ENCODE measurements at places on chromosomes 6 and 20.

DNA sequence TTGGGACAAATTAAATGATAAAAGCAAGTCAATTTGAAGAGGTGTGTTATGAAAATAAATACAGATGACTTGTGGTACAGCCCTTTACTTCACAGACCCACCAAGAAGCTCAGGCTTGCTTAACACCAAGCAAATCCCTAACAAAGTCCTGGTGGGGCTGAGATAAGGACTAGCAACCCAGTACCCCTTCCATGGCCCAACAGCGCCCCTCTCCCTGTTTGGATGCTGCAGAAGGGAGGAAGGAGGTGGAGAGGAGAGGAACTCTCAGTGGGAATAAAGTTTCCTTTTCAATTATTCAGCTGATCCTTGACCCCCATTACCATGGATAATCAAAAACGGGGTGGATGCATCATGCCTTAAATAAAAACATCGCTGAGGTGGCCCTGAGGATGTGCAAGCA is 4.5 kb upstream of the ZNF831 start:
- DNase-seq, result no peak

GRCh38 chr6:140018588-140018987 is 644.1 kb upstream of the CITED2 start:
- no peak for DNase-seq

DNA sequence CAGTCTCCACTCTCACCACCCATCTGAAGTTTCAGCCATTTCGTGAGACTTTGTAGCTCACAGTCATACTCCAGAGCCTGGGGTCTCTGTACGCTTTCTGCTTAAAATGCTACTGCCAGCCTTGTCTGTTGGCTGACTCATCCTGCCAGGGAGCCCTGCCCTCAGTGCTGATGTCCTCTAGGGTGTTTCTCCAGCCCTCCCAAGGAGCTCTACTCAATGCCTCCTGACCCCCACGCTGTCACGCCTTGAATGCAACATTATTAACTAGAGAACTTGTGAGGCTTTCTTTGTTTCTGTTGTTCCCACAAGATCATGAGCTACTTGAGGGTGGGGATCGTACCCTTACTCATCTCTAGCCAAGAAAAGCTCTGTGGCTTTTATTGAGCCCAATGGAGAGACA is 20.1 kb downstream of the KIF16B start:
- no peak for DNase-seq

GRCh38 chr20:34979366-34980153 is 23.9 kb downstream of the MYH7B start:
- no peak for DNase-seq

DNA sequence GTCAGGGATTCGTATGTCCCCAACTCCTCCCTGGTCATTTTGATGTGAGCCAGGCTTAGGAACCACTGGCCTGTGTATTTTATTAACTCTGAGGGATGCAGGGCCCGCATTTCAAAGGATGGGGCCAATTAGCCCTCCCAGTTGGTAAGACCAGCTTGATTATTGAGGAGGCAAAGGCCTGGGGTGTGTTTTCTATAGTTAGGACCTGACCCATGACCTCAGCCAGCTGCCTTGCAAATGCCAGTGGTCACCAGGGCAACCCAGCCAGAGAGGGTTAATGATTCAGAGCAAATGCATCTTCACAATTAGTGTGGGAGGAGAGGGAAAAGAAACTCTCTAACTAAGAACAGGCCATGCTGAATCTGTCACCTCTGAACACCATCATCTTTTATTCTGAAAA is 835.4 kb downstream of the MAFB start:
- DNase-seq, result no peak

DNA sequence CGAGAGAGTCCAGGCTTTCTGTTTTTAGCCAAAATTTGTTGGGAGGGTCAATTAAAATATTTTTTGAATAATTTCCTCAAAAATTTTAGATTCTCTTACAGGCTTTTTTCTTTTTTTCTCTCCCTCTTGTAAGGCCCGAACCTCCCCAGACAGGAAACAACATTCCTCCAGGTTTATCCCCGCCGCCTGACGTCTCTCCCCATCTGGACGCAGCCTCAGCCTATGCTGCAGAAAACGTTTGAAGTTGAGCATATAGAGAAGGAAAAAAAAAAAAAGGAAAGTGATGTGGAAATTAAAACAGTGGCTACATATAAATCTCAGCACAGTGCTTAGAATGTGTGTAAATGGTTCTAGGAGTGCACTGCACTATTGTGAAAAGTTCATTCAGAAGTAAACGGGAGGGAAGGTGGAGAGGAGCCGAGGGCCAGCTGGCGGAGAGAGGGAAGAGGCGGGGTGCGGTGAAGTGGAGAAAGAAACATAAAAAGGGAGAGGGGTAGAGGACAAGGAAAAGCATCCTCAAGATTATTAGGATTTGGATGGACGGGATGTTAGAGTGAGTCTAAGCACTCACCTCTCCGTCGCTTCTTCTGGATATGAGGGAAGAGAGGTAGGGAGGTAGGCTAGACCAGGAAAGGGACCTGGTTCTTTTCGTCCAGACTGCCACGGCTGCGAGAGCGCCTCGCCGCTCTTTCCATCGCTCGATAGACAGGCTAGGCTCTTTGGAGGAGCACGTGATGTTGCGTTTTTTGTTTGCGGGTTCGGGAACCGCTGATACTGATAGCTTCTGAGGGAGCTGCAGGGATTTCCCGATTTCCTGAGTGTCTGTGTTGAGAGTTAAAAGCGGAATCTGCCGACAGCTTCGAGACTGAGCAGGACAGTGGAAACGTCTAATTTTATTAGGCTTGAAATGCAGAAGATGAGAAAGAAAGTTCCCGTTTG is 98.7 kb downstream of the TRIM27 start:
- DNase-seq, result no peak

DNA sequence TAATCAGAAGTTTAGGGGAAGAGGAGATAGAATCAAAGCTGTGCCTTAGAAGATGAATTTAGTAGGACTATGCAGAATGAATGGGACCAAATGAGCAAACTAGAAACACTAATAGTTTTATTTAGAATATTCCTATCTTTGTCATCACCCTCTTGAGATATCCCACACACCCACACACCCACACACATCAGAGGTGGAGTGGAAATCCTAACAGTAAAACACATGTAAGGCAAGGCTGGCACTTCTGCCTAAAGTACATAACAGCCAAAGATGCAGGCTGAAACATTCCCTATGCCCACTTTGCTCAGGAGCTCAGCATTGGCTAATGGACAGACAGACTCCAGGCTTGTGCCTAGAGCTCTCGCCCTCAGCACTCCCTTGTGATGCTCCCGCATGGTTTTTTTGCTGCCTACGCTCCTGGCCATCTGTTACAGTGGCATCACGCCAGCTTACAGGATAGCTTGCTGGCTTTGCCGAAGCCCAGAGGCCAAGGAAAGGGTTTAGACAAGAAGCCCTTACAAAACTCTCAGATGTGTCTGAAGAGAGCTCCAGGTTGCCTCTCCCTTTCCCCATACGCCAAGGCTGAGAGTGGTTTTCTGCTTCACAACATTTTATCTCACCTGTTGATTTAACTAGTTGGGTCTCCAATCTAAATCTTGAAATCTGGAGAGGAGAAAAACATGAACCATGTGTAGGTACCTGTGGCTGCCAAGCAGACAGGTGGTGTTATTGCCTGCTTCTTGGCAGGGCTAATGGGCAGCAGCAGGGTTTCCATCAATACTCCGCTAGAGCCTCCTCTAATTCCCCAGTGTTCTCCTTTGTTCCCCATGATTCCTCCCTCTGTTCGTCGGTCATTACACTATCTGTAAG is 282.6 kb upstream of the ID4 start:
- DNase-seq, result no peak

GRCh38 chr20:63261795-63262528 is 7.7 kb upstream of the NKAIN4 start:
- no peak for DNase-seq

DNA sequence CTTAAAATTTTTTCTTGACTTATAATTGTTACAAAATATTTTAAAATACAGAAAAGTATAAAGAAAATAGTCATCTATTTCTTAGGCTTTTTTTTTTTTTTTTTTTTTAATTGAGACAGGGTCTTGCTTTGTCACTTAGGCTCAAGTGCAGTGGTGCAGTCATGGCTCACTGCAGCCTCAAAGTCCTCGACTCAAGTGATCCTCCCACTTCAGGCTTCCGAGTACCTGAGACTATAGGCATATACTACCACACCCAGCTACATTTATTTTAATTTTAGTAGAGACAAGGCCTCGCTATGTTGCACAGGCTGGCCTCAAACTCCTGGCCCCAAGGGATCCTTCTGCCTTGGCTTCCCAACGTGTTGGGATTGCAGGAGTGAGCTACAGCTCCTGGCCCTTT is 5.3 kb upstream of the ACAT2 start:
- DNase-seq, result no peak

DNA sequence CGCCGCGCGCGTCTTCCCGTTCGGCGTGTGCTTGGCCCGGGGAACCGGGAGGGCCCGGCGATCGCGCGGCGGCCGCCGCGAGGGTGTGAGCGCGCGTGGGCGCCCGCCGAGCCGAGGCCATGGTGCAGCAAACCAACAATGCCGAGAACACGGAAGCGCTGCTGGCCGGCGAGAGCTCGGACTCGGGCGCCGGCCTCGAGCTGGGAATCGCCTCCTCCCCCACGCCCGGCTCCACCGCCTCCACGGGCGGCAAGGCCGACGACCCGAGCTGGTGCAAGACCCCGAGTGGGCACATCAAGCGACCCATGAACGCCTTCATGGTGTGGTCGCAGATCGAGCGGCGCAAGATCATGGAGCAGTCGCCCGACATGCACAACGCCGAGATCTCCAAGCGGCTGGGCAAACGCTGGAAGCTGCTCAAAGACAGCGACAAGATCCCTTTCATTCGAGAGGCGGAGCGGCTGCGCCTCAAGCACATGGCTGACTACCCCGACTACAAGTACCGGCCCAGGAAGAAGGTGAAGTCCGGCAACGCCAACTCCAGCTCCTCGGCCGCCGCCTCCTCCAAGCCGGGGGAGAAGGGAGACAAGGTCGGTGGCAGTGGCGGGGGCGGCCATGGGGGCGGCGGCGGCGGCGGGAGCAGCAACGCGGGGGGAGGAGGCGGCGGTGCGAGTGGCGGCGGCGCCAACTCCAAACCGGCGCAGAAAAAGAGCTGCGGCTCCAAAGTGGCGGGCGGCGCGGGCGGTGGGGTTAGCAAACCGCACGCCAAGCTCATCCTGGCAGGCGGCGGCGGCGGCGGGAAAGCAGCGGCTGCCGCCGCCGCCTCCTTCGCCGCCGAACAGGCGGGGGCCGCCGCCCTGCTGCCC is 1.1 kb downstream of the SOX4 start:
- DNase-seq, result peak; percentile 46

DNA sequence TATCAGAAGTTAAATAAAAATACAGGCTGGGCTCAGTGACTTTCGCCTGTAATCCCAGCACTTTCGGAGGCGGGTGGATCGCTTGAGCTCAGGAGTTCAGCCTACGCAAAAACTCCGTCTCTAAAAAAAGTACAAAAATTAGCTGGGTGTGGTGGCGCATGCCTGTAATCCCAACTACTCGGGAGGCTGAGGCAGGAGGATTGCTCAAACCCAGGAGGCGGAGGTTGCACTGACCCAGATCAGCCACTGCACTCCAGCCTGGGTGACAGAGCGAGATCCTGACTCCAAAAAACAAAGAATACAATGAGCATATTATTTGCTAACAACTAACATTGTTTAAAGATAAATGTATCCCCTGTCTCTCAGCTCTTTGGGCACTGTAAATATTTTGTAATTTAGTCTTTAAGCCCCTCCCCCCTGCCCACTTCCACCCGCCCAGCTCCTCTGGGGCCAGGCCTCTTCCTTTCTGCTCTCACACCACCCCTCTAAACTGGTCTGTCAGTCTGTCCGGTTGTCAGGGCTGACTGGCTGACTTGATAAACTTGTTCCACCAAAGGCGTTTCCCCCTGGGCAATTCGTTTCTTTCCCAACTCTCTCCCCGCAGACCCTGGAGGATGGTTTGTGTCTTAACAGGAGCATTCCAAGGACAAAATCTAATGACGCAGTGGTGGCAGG is 62.4 kb upstream of the QKI start:
- DNase-seq, result no peak

DNA sequence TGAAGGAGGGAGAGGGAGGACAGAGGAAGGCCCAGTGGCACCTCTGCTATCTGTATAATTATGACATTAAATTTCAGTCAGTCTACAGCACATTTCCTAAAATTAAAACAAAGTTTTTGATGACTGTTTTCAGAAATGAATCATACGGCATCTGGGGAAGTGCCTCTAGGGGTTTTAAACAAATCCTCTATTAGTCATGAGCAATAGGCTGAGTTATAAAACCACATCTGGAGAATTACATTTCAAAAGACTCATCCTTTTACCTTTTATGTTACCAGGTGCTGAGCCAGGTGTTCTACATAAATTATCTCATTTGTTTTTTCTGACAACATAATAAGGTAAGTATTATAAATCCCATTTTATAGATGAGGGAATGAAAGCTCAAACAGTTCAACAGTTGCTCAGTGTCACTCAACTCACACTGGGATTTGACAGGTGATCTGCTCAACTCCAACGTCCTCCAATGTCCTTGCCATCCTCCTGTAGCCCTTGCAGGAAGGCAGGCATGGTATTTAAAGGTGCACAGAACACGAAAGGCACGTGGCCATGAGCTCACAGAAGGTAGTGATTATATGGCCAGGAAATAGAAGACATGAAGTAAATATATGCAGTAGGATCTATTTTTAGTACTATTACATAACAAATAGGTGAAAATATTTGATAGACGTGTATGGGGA is 184.2 kb upstream of the MAN1A1 start:
- DNase-seq, result no peak

- no peak for DNase-seq
Measured at GRCh38 chr6:33935439-33936080, 131.8 kb upstream of the MLN start.

DNA sequence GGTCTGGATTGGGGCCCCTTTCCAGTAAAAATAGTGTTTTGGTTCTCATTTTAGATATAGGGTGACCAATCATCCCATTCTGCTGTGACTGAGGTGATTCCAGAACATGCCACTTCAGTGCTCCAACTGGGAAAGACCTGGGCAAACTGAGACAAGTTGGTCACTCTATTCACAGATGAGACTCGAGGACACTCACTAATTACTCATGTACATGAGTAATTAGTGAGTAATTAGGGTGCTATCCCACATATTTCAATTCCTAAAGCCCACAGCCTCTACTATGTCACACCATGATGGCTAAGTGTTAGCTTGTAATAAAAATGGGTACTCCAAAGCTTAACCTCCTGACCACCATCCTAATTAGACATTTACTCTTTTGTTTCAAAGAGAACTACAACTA is 86.0 kb downstream of the CBLN4 start:
- DNase-seq, result no peak

DNA sequence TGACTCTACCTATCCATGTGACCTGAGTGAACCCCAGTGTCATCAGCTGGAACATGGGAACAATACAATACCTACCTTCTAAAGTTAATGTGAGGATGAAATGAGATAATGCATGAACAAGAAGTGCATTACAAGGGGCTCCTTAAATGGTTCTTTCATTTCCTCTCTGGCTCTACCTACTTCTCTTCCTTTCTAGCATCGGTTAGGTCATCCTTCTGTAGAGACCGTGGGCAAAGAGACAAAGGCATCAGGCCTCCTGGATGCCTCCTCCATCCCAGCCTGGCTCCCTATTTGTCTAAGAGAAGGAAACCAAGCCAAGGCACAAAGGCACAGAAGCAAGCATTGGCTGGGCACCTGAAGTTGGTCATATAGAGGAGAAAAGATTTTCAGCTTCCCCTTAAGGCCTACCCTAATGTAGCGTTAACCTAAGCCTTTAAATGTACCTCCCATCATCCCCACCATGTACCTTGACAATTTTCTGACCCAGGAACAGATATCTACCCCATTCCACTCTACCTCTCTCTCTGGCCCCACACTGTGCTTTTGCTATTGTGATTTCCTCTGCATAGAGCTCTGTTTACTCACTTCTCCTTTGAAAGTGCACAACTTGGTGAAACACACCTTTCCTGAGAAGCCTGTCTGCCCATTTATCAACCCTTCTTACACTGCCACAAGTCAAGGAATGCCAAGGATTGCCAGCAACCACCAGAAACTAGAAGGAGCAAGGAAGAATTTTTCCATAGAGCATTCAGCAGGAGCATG is 86.6 kb downstream of the GCLC start:
- peak; percentile 20 for DNase-seq

Data from activated B cell treated with CpG ODN at 0.5 μM for 24 hours (primary cell).